ENCODE measurements at places on chromosomes 1 and 21.

DNA sequence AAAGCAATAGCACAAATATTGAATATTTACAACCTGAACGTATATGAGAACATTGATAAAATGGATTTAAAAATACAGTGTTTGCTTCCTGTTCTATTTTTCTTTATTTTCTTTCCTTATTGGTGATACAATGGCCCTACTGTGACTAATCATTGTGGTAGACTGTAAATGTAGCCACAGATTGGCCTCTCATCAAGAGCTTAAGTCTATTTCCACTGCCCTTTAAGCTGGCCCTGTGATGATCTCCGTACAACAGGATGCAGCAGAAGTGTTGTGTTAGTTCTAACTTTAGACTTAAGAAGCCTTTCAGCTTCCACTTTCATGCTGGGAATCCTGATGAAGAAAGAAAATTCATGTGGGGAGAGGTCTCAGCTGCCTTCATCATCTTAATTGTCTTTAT lies 285.6 kb upstream of the B3GALT2 start:
- DNase-seq, result no peak

- no peak for DNase-seq
Measured at GRCh38 chr1:97853221-97853620, 67.6 kb downstream of the DPYD start.

DNA sequence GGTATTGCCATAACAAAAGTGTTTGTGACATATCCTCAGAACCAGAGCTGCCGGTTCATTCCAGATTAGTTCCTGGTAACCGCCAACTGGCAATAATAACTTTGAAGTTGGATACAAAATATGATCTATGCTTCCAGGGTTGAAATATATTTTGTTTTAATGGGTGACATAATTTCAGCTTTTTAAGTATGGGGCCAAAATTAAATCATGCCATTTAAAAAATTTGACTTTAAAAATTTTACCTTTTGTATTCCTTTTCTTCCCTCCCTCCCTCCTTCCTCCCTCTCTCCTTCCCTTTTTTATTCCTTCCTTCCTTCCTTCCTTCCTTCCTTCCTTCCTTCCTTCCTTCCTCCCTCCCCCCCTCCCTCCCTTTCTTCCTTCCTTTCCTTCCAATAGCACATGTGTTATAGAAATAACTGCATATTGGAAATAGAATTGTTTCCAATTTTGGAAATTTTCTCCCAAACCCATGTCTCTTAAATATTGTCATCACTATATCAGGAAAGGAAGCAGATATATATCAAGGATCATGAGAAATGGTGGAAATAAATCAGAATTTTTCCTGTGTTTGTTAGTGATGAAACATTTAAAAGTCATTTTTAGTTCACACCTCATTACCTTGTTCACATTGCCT lies 12.0 kb upstream of the KIFAP3 start:
- DNase-seq, result no peak

DNA sequence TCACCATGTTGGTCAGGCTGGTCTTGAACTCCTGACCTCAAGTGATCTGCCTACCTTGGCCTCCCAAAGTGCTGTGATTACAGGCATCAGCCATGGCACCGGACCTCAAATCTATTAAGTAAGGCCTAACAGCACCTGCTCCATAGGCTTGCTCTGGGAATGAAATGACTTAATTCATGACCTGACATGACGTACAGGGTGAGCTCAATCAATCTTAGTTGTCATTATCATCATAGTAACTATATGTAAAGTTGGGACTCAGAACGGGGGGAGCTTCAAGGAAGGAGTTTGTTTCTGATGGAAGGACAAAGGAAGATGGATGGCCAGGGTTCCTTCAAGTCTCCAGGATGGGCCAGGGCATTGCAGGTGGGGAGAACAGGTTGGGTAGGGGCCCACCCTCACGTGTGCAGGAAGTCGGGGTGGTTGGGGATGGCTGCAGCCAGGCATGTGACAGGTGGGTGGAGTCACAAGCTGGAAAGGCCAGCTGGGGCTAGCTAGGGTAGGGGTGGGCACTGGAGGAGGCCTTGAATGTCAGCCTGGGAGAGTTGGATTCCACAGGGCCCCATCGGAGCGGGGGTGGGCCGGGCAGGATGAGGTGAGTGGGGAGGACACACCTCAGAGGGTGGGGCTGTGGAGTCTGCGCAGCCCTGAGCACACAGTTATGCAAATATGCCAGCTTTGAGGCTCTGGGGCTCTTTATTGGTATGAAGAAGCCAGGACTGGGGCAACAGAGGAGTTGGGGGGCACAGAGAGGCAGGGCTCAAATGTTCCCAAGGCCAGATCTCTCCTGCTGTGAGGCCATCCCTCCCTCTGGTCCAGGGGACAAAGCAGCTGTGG lies 9.6 kb downstream of the TRIM62 start:
- no peak for DNase-seq

DNA sequence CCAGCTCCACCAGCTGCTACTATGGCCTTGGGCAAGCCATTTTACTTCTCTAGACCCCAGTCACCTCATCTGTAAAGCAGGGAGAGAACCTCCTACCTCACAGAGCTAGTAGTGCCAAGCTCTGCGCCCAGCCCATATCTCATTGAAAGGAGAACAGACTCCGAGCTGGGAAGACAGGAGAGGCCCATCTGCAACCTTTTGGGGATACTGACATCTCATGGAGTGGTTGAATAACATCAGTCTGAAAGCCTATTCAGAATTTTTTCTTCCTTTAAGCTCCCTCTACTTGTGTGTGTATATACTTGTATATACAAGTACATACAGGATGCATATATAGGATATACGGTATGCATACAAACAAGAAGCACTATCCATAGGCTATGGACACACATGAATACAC lies 279.5 kb upstream of the POU3F1 start:
- no peak for DNase-seq

Measured in choroid plexus epithelial cell (primary cell).